ENCODE measurements at places on chromosomes 5 and 9.

DNA sequence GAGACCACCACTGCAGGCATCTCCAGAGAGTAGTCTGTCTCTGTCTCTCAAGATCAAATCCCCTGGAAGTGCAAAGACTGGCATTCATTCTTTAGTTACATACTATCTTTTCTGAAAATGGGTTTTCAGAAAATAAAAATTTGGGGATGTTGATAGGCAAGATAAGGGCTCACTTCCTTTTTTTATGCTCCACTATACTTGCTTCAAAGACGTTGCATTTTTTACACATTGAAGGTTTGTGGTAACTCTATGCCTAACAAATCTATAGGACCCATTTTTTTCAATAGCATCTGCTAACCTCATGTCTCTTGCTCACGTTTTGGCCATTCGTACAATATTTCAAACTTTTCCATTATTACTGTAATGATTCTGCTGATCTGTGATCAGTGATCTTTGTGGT, 37.0 kb downstream of the DMAC1 start:
- no peak for DNase-seq

- no peak for DNase-seq
Observed at GRCh38 chr5:164361986-164362385, 856.6 kb downstream of the MAT2B start.

GRCh38 chr5:95382801-95383200, 8.4 kb upstream of the FAM81B start:
- DNase-seq: no peak

- DNase-seq: no peak
Observed at GRCh38 chr5:142319105-142319504, 5.7 kb downstream of the SPRY4 start.

GRCh38 chr5:14242871-14243383, 99.8 kb downstream of the TRIO start:
- DNase-seq: no peak

- no peak for DNase-seq
Observed at GRCh38 chr5:140545606-140546005, 1.9 kb upstream of the EIF4EBP3 start.

DNA sequence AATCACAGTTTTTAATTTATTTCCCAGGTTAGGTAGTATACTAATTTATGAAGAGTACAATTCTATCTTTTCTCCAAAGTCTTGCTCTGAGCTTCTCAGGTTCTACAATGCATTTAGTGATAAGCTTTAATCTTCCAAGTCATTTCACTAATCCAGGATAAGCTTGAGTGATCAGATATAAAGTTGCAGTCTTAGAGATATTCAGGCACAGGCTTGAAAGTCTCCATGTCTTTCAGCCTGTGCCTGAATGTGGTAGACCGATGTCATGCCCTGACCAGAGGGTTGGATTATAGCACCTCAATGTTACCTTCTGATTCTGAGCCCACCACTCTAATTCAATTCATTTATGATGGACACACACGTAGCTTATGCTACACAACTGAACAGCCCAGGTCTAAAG, 3.2 kb downstream of the CRHBP start:
- DNase-seq: no peak

DNA sequence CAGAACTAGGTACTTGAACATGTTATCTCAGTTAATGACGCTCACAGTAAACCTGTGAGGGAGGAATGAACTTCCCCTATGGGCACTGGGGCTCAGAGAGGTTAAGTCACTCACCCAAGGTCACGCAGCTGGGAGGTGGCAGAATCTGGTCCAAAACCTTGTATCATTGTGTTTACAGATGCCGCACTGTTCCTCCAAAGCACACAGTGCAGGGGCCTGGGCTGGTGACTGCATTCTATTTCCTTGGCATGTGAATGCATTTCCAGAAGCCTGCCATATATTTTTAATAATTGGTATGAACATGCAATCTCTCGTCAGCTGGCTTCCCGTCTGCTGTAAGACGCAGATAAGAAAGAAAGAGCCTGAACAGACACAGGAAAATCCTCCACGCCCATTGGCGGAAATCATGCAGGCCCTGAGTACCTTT, 77.0 kb upstream of the TBC1D2 start:
- DNase-seq: peak; percentile 0

DNA sequence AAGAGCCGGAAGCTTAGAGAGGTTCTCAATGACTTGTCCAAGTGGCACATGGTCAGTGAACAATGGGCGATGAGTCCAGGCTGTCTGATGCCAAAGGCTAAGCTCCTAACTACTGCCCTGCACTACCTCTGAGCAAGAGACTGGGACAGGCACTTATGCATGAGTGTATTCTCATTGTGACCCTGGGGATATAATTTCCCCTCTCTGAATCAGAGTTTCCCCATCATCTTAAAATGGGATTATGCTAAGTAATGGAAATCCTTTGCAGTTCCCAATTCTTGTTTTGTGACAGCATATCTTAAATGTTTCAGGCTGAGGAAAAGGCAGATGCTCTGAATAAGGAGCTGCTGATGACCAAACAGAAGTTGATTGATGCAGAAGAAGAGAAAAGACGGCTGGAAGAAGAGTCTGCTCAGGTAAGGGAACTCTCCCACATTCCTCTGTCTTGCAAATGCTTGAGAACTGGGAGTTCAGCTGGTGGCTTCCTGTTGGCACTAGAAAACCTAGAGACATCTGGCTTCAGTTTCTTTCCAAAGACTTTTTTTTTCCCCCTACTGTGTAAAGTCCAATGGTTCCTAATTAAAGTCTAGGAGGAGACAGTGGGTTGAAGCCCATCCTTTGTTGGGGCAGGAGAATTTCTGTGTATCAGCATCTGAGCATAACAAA, 64.1 kb downstream of the GPR21 start:
- no peak for DNase-seq

- DNase-seq: no peak
Observed at GRCh38 chr5:178826216-178826615, 33.5 kb upstream of the ZNF354B start.

- no peak for DNase-seq
Observed at GRCh38 chr9:87013490-87013889, 66.2 kb upstream of the GAS1 start.

- DNase-seq: peak; percentile 32
Observed at GRCh38 chr5:318341-318897, 3.1 kb upstream of the AHRR start.

GRCh38 chr5:78667461-78668103, 19.0 kb upstream of the LHFPL2 start:
- no peak for DNase-seq

DNA sequence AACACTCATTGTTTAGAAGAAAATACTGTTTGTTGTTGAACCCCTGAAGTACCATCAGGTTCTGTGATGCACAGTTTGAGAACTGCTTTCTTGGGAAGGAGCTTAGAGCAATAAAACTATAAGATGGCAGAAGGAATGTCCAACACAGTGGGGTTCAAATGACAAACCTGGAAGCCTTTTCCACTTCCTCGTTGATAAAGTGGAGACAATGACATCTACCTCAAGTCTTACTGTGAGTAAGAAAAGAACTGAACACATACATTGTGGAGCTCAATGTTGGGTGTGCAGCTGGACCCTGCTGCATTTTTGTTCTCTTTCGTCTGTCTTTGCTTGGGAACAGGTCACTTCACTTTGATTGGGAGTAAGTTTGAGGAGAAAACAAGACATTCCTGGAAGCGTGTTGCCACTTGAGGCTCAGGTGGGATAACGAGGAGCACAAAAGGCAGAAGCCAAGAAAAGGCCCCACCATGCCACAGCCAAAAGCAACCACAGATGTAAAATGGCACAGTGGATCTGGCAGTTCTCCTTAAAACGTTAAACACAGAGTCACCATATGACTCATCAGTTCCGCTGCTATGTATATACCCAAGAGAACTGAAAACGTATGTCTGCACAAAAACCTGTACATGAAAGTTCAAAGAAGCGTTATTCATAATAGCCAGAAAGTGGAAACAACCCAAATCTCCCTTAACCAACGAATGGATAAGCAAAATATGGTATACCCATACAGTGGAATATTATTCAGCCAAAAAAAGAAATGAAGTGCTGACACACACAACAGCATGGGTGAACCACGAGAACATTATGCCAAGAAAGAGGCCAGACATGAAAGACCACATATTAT, 42.9 kb upstream of the SUB1 start:
- DNase-seq: peak; percentile 53

GRCh38 chr5:173771121-173771724, 116.9 kb upstream of the CPEB4 start:
- no peak for DNase-seq

- no peak for DNase-seq
Observed at GRCh38 chr9:130110166-130110565, 56.5 kb downstream of the GPR107 start.

DNA sequence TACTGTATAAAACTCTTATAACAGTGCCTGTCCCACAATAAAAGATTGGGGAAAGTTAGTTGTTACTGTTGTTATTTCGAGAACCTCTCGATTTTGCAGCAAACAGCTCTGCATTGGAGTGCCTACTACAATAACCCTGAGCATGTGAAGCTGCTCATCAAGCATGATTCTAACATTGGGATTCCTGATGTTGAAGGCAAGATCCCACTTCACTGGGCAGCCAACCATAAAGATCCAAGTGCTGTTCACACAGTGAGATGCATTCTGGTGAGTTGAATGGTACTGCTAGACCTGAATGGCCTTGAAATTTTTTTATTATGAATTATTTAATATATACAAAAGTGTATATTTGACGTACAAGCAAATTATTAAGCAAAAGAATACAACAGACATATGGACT, 123.2 kb downstream of the TEX10 start:
- no peak for DNase-seq

DNA sequence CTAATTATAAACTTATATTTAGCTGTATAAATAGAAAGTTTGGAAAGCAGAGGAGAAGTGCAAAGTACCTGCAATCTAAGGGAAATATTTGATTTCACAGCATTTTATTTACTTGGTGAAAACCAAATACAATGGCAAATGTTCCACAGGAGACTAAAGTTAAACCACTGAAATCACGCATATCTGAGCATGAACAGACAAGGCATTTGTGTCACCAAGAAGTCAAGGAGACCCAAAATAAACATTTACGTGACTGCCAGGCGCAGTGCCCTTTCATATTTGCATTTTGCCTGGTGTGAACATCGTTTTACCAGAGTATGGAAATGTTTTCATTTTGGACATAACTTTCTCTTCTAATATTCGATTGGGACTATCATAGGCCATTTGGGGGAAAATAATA, 20.6 kb downstream of the UGCG start:
- DNase-seq: no peak

DNA sequence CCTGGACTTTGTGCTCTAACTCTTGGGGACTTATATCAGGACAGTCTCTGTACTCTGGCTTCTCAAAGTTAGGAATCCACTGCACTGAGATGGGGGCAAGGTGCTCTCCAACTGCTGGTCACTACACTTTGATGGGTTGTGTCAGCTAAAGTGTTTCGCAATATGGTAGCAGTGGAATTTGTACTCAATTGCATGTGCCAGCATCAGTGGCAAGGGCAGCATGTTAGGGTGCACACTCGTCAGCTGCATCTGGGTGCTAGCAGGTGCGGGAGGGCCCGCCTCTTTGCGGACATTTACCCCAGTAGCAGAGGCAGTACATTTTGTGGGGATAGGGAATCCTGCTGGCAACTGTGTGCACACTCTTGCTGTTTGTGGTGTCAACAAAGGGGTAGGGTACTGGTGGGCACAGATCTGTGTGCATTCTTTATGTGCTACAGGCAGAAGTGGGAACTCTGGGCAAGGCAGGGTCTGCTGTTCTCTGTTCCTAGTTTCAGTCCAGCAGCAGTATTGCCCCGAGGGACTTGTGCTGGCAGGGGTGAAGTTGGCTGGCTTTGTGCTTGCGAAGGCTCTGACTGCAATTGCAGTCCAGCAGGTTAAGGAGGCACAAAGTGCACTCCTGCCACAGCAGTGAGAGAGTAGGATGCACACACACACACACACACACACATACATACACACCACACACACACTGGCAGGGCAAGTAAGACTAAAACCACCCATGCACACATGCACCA, 924.8 kb upstream of the CDH9 start:
- no peak for DNase-seq

- DNase-seq: no peak
Observed at GRCh38 chr9:68428481-68428880, 72.1 kb downstream of the PGM5 start.

GRCh38 chr5:169415371-169415770, 114.4 kb upstream of the SLIT3 start:
- no peak for DNase-seq

DNA sequence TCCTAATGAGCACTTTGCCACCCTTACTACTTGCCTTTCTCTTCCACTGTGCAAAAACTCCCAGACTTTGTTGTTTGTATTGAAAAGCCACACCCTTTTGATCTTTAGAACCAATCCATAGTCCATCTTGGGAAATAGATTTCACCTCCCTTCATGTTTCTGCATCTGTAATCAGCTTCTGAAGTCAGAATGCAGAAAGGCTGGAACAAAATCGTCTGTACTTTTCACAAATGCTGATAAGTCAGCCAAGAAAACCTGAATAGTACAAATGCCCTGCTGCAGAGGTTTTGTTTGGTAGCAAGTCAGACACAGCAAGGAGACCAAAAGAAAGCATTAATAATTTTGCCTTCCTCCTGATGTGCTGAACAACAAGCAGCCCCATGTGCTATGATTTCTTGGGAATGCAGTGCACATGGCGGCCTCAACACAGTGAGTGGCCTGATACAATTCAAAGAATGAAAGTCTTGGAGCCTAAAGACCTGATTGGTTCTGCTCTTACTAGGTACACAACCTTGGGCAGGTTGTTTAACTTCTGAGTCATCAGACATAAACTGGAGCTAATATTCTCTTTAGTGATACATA, 59.2 kb upstream of the STK32A start:
- no peak for DNase-seq

- DNase-seq: no peak
Observed at GRCh38 chr9:111831371-111832108, 36.8 kb upstream of the SHOC1 start.

DNA sequence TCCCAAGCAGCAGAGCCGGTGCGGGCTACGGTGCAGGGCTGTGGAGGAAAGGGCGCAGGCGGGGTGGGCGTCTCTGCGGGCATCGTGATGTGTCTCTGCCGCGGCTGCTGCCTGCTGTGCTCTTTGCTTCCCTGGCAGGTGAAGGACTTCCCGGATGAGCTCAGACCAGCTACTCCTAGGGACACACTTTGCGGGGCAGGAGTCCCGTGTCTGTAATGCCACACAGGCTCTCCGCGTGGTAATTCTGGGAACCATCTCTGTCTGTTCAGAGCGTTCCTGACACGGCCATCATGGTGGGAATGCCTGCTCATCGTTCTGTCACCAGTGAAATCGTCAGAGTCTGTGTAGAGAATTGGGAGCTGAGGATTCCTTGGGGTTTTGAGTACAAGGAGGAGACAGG, 235.5 kb downstream of the FANCC start:
- no peak for DNase-seq

DNA sequence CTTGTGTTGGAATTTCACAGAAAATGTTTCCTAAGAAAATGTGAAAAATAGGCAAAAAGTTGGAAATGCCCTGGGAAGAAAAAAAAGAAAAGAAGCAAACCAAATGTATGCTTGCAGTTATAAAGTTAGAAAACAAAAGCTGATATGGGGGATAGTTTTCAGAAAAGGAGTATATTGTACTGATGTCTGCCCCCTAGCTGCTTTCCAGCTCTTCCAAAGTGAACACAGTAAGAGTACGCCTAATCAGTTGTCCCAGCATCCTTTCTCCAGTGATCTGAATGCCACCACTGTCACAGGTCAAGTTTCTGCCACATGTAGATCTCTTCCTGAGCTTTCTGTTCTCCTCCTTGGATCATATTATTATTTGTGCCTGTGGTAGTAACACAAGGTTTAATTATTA, 5.8 kb downstream of the TYRP1 start:
- no peak for DNase-seq

GRCh38 chr5:8306288-8306896, 437.4 kb downstream of the MTRR start:
- no peak for DNase-seq

- DNase-seq: no peak
Observed at GRCh38 chr5:151089726-151090125, 8.9 kb upstream of the TNIP1 start.

- DNase-seq: no peak
Observed at GRCh38 chr5:134965271-134965825, 2.4 kb upstream of the CATSPER3 start.

All from GM10248 (cell line).